ENCODE measurements at places on chromosomes 11 and 22. TPM values are rescaled to one million over a fixed set of nuclear protein-coding genes. Genes with fewer than 3 reads are reported as not detected.
A peak's percentile ranks its signal among the peaks of the same experiment; 100 is the strongest.

The TUG1 gene
- 92.6 TPM for total RNA-seq

The MAPK12 gene
- total RNA-seq: 2.9 TPM

GRCh38 chr11:33344611-33345010, 87.4 kb downstream of the HIPK3 start:
- DNase-seq: no peak
- H3K27ac ChIP-seq: no peak overlapping the region
- peaks cover 61% of the 10 kb centered on the region for H3K36me3 ChIP-seq
- H3K4me3 ChIP-seq: no peak overlapping the region
- H3K4me1 ChIP-seq: no peaks in the 10 kb centered on the region
- H3K27me3 ChIP-seq: no peaks in the 10 kb centered on the region

The KCNK4 gene
- 0.22 TPM for total RNA-seq

- peaks cover 7% of the 10 kb centered on the region for H3K27me3 ChIP-seq
- no peak overlapping the region for H3K4me3 ChIP-seq
- H3K4me1 ChIP-seq: no peaks in the 10 kb centered on the region
Measured at GRCh38 chr22:29214232-29214631, 8.5 kb downstream of the EMID1 start.

DNA sequence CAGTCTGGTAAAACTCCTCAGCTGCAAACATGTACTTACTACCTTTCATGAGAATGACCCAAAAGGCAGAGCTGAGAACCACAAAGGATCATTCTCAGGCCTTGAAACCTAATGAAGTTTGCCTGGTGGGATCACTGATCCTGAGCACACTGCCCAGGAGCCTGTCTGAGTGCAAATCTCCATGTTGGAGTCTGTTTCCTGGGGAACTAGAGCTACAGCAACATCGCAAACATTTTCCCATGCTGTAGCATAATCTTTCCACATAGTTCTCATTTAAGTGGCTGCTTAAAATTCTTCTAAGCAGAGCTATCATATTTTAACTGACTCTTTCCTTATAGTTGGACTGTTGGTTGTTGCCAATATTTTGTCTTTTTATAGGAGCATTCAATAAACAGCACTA, 58.5 kb downstream of the GUCY1A2 start:
- no peaks in the 10 kb centered on the region for H3K4me1 ChIP-seq
- no peaks in the 10 kb centered on the region for H3K36me3 ChIP-seq
- H3K4me3 ChIP-seq: no peak overlapping the region
- H3K27me3 ChIP-seq: no peaks in the 10 kb centered on the region

GRCh38 chr22:50536226-50536625, 6.4 kb upstream of the TYMP start:
- no peaks in the 10 kb centered on the region for H3K27me3 ChIP-seq
- DNase-seq: no peak
- no peak overlapping the region for H3K4me3 ChIP-seq
- no peak overlapping the region for H3K27ac ChIP-seq

The P2RY2 gene
- not detected for total RNA-seq

The KCNQ1 gene
- 21.0 TPM for total RNA-seq

DNA sequence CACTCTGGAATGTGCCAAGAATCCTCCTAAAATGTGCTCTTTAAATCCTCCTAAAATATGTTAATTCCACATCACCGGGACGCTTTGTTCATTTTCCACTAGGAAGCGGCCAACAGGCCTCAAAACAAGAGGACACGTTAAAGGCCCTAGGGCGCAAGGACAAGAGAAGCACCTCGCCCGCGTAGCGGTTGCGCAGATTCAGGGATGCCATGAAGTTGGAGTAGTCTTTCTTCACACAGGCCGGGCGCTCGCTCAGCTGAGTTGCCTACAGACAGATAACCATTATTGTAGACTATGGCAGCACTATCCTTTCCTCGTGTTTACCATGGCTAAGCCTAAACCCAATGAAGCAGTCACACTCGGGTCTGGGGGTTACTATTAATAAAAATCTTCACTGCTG, 29.5 kb upstream of the SERPIND1 start:
- peaks cover 16% of the 10 kb centered on the region for H3K36me3 ChIP-seq
- no peaks in the 10 kb centered on the region for H3K4me1 ChIP-seq
- H3K27me3 ChIP-seq: no peaks in the 10 kb centered on the region
- no peak for DNase-seq

DNA sequence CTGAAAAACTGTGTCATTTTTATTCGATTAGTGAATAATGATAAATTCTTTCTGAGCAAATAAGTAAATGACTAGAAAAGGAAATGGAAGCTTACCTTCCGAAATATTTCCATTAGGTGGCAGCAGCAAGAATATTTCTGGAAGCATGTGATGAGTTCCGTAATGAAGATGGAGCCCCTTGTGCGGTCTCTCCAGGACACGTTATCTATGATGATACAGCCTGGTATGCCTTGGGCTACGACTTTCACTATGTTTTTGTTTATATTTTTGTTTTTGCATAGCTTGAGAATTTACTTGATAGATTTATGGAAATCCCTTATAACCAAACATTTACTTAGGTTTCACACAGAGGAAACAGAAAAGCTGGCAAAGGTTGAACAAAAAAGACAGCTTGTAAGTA, 25.7 kb downstream of the CASP5 start:
- no peak for DNase-seq
- H3K4me3 ChIP-seq: no peak overlapping the region
- no peaks in the 10 kb centered on the region for H3K36me3 ChIP-seq

GRCh38 chr11:14537134-14537599, 17.0 kb upstream of the PSMA1 start:
- no peaks in the 10 kb centered on the region for H3K27me3 ChIP-seq
- H3K27ac ChIP-seq: peak overlapping the region; percentile 6
- H3K4me3 ChIP-seq: no peak overlapping the region
- H3K36me3 ChIP-seq: no peaks in the 10 kb centered on the region
- DNase-seq: peak; percentile 16
- H3K4me1 ChIP-seq: peaks cover 7% of the 10 kb centered on the region

DNA sequence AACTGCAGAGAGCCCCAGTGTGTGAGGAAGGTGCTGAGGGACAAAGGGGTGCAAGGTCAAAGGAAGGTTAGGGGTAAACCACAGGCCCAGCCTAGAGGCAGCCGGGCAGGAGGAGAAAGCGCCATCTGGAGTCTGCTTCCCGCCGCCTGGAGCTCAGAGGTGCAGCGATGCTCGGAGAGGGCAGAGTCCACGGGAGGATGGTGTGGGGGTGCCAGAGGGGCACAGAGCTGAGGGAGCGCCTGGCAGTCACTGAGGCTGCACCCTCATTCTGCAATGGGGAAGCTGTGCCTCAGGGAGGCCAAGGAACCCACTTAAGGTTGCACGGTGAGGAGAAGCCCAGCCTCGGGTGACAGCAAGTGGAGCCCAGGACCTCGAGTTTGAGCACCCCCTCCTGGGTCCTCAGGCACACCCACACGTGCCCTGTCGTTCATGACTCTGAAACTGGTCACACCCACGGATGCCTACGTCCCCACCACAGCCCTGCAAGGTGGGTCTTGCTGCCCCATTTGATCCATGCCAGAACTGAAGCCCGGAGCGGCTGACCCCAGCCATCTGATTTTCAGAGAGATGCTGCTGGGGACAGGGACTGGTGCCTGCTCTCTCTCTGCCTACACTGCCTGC, 1.6 kb downstream of the IL2RB start:
- peaks cover 11% of the 10 kb centered on the region for H3K4me1 ChIP-seq
- H3K36me3 ChIP-seq: peaks cover 21% of the 10 kb centered on the region
- peak overlapping the region; percentile 96 for H3K4me3 ChIP-seq
- peak overlapping the region; percentile 94 for H3K27ac ChIP-seq
- DNase-seq: peak; percentile 33

The PVALB gene
- not detected for total RNA-seq

DNA sequence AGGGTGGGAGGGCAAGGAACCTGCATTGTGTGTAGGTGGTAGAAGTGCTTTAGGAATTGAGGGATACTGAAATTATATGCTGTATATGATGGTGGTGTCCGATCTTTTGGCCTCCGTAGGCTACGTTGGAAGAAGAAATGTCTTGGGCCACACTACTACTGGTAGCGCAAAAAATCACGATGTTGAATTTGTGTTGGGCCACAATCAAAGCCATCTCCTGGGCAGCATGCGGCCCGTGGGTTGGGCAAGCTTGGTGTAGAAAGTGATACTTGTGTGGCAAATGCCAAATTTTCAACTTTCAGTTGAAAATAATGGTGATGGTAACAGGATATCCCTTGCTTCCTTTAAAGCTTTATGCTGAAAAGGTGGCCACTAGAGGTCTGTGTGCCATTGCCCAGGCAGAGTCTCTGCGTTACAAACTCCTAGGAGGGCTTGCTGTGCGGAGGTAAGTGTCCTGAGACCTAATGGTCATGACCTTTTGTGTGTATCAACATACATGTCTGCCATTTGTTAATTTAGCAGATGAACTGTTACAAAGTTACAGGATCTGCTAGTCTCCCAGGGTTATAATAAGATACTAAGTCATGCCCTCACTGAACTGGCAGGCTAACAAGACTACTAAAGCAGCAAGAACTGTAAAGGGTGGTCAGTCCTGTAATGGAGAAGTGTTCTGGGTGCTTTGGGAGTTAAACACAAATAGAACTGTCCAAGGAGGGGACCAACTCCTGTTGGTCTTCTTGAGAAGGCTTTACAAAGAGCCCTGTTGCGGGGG, 2.9 kb downstream of the RPS3 start:
- H3K27ac ChIP-seq: peak overlapping the region; percentile 94
- no peak overlapping the region for H3K4me3 ChIP-seq
- peaks cover 36% of the 10 kb centered on the region for H3K4me1 ChIP-seq
- no peak for DNase-seq
- H3K36me3 ChIP-seq: peaks cover 23% of the 10 kb centered on the region

DNA sequence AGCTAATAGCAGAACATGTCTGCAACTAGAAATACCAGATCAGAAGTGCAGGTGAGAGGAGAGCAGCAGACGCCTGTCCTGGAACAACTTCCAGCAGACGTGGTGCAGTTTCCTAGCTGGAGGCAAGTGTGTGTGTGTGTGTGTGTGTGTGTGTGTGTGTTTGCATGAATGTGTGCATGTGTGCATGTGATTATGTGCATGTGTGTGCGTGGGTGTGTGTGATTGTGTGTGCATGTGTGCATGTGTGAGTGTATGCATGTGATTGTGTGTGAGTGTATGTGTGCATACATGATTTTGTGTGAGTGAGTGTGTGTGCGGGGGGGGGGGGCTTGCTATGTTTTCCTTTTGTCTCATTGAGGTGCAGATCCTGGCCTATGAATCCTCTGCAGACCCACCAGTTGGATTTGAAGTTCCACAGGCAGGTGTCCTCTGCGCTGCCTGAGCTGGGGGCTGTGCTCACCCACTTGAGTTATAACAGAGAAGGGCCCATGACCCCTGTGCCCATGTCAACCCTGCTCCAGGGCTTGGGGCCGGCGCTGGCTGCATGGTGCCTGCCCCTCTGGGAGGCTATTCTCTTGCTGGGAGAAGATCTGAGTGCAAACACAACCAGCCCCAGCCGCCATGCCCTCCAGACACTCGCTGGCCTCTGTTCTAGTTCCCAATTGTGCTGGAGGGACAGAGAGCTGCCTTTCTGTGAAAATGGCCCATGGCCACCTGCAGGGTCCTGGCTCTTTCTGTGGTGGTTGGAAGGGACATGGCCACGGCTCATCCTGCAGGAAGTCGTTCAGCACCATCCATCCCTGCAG, 821.3 kb downstream of the BRD1 start:
- no peak overlapping the region for H3K4me3 ChIP-seq
- H3K27me3 ChIP-seq: no peaks in the 10 kb centered on the region
- no peaks in the 10 kb centered on the region for H3K36me3 ChIP-seq
- H3K4me1 ChIP-seq: no peaks in the 10 kb centered on the region
- DNase-seq: no peak
- no peak overlapping the region for H3K27ac ChIP-seq

DNA sequence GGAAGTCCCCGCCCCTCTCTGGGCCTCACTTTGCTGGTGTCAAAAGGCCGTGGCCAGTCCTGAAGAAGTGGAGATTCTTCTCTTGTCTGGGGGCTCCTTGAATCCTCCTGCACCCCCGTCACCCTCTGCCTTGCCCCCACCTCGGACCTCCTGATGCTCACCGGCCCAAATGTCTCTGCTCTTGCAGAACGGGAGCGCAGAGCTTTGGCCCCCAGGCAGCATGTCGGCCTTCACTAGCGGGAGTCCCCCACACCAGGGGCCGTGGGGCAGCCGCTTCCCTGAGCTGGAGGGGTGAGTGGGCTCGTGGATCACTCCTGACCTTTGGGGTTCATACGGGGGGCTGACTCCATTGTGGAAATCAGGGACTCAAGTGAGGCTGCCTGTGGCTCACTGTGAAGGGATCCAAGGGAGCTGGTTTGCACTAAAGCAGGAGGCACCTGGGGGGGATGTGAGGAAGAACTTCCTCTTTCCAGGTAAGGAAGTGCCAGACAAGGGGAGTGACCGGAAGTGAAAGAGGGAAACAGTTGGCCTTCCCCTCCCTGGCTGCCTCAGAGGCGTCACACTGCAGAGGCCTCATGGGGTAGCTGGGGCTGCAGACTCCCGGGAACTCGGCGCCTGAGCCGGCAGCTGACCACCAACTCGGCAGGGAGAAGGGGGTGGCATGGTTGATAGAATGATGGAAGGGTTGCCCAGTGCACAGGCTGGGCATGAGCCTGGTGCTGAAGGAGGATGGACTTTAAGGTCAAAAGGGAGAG, 23.1 kb downstream of the CSF2RB start:
- no peaks in the 10 kb centered on the region for H3K27me3 ChIP-seq
- no peak for DNase-seq
- H3K4me1 ChIP-seq: no peaks in the 10 kb centered on the region
- H3K4me3 ChIP-seq: no peak overlapping the region

The OR8D4 gene
- total RNA-seq: not detected

GRCh38 chr11:105357764-105358163, 218.2 kb upstream of the CARD18 start:
- H3K4me1 ChIP-seq: no peaks in the 10 kb centered on the region
- H3K36me3 ChIP-seq: no peaks in the 10 kb centered on the region
- DNase-seq: no peak
- no peak overlapping the region for H3K27ac ChIP-seq

DNA sequence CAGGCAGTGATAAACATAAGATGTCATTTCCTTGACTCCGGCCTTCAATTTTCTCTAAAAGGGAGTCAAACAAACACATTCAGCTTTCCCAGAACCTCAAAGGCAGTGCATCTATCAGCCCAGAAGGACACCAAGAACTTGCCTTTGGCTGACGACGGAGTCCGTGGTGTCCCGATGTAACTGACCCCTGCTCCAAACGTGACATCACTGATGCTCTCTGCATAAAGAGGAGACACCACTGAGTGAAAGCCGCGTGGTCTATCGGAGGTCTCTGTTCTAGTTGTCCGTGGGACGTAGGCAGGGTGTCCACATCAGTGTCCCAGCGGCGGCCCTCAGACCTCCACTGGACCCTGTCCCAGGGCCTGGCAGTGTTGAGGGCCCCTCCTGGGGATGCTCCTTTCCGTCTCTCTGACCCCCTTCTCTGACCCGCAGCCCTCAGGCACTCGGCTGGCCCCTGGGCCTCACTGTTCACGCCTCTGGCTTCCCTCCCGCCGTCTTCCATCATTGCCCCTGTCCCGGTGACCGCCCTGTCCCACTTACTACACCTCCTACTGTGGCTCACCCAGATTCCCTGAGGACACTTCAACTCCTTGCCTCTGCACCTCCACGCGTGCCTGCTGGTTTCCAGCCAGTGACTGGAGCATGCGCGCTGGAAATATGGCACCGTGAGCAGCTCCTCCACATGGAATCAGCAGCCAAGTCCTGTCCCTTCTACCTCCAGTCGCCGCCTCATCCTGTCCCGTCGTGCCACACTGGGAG, 70.4 kb downstream of the NCAPD3 start:
- H3K27me3 ChIP-seq: no peaks in the 10 kb centered on the region
- no peak overlapping the region for H3K27ac ChIP-seq
- H3K4me1 ChIP-seq: no peaks in the 10 kb centered on the region
- H3K4me3 ChIP-seq: no peak overlapping the region
- DNase-seq: no peak
- H3K36me3 ChIP-seq: peaks cover 63% of the 10 kb centered on the region

GRCh38 chr11:111911563-111912401, at the start of gene CRYAB:
Gene CRYAB, minus strand, starts transcription at chr11:111911770. Its CDS starts 46 bp downstream, at chr11:111911724.
- no peaks in the 10 kb centered on the region for H3K36me3 ChIP-seq
- H3K27me3 ChIP-seq: peaks cover 12% of the 10 kb centered on the region
- H3K27ac ChIP-seq: no peak within 1 kb of the TSS
